Regular cardiac myocyte (primary cell): ENCODE measurements at places on chromosomes 5 and 9. TPM values are rescaled to one million over a fixed set of nuclear protein-coding genes. Genes with fewer than 3 reads are reported as not detected.

Gene ZNF366
- under 0.01 TPM in 2 replicates for total RNA-seq

Gene CDH10
- total RNA-seq: 1.9 and 3.9 TPM in 2 replicates

Gene PRRC2B
- total RNA-seq: 33.5 and 51.6 TPM in 2 replicates

Gene TUT7
- total RNA-seq: 38.0 and 42.3 TPM in 2 replicates

Gene MIER3
- 22.2 and 24.5 TPM in 2 replicates for total RNA-seq

Gene SNAPC3
- 59.2 and 78.6 TPM in 2 replicates for total RNA-seq

Gene FNBP1
- 37.0 and 42.3 TPM in 2 replicates for total RNA-seq

Gene PLEKHG4B
- 0.28 and 0.38 TPM in 2 replicates for total RNA-seq

Gene TAF1L
- not detected in 2 replicates for total RNA-seq

Gene AK8
- under 0.01 and 0.19 TPM in 2 replicates for total RNA-seq

Gene PCDHGB6
- total RNA-seq: 0.96 and 2.5 TPM in 2 replicates

Gene SLCO6A1
- not detected in 2 replicates for total RNA-seq

Gene CFAP157
- total RNA-seq: 0.28 TPM in 1 of 2 replicates, not detected in the other

Gene CDKN2A
- total RNA-seq: 8.6 and 17.8 TPM in 2 replicates

Gene PDE4D
- total RNA-seq: 12.5 and 24.8 TPM in 2 replicates

Gene FOXD4L4
- under 0.01 TPM in 2 replicates for total RNA-seq
